HS-27A (cell line): ENCODE measurements at places on chromosomes 16 and 17.
A peak's percentile ranks its signal among the peaks of the same experiment; 100 is the strongest.

- no peak for DNase-seq
These were observed 42.0 kb upstream of the TMC5 start for GRCh38 chr16:19375561-19376158.

- no peak for DNase-seq
These were observed 196.2 kb upstream of the NLRP1 start for GRCh38 chr17:5780476-5780875.

DNA sequence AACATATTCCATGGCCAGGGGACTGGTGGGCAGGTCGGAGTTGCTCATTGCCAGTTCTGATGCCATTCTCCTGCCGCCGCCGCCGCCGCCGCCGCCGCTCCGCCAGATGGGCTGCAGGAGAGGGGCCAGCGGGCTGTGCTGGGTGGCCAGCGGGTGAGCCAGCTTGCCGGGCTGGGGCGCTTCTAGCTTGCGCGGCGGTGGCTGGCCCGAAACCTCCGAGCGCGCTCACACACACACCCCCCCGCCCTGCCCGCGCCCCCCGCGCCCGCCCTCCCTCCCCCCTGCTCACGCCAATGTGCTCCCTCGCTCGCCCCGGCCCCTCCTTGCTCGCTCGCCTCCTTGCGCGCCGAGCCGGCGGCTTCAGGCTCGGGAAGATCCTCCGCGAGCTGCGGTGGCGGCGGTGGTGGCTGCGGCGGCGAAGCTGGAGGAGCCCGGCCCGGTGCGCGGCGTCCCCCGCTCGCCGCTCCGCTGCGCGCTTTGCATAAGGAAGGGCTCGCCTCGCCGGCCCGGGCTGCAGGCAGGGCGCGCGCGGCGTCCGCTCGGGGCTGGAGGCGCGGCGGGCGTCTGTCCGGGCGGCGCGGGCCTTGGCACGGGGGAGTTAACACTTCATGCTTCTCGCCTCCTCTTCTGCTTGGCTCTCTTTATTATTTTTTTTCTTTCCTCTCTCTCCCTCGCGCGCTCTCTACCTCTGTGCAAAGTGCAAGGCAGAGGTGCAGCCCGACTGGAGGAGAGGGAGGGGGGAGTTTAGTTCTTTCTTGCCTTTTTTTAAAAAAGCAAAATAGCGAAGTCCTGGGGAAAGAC is 500 bp downstream of the MAF start:
- no peak for DNase-seq

GRCh38 chr16:11310997-11311561 is 29.9 kb upstream of the PRM1 start:
- DNase-seq = no peak

DNA sequence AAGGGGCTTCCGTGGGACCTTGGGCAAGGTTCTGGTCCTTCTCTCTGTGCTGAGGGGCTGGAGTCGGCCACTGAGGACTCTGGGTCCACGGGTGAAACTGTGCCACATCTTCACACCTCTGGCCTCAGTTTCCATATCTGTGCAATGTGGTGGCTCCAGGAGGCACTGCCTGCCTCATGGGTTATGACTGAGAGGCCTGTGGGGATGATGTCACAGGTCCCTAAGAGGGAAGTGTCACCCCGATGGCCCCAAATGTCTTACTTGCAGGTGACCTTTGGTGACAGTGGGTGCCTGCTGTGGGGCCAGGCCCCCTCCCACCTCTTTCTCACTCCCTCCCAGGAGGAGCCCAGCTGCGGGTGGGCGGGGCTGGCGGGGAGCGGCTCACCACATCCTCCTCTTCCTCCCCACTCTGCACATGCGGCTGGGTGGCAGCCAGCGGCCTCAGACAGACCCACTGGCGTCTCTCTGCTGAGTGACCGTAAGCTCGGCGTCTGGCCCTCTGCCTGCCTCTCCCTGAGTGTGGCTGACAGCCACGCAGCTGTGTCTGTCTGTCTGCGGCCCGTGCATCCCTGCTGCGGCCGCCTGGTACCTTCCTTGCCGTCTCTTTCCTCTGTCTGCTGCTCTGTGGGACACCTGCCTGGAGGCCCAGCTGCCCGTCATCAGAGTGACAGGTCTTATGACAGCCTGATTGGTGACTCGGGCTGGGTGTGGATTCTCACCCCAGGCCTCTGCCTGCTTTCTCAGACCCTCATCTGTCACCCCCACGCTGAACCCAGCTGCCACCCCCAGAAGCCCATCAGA is at the start of gene IL21R:
IL21R (plus strand) TSS at position 407 of the 801 bp plus-strand sequence. CDS start 27,898 bp downstream, outside the sequence.
- DNase-seq = no peak

- DNase-seq = no peak
These were observed 79.0 kb upstream of the NKD1 start for GRCh38 chr16:50469121-50469743.

DNA sequence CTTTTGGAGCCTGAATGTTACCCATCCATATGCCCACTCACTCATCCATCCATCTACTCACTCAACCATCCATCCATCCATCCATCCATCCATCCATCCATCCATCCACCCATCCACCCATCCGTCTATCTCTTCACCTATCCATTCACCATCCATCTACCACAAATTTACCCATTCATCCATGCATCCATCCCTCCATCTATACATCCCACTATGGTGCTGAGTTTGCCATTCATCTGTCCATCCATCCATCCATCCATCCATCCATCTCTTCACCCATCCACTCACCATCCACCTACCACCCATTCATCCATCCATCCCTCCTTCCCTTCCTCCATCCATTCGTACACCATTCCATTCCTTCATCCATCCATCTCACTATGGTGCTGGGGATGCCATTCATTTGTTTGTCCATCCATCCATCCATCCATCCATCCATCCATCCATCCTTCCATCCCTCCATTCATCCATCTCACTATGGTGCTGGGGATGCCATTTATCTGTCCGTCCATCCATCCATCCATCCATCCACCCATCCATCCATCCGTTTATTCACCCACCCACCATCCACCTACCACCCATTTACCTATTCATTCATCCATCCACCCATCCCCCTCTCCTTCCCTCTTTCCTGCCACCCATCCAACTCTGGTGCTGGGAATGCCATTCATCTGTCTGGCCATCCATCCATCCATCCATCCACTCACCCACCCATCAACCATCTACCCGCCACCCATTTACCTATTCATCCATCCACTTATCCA is 39.7 kb downstream of the RGS9 start:
- DNase-seq = no peak

- no peak for DNase-seq
These were observed 9.8 kb downstream of the DNAJA3 start for GRCh38 chr16:4435337-4436067.

DNA sequence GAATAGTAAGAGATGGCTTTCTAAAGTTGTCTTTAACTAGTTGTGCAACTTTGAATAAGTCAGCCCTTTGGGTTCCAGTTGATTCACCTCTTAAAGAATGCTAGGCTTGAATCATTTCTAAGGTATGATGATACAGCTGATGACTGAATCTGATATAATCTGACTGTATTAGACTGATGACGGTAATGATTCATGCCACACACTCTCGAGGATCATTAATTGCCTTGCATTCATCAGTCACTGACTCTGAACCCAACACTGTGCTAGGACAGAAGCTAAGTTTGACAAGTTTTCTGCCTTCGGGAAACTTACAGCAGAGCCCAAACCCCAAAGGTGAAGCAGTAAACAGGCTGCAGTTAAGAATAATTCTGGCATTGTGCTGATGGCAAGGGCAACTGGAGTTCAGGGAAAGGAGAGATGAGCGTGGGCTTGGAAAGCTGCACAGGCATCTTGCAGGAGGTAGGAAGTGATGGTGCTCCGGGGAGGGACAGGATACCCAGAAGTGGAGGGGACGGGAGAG is 25.8 kb downstream of the ASIC2 start:
- DNase-seq = peak; percentile 4

- DNase-seq = no peak
These were observed 8.9 kb upstream of the TCF25 start for GRCh38 chr16:89864527-89864820.

- DNase-seq = no peak
These were observed 1.2 kb downstream of the CCL23 start for GRCh38 chr17:36016555-36016954.

DNA sequence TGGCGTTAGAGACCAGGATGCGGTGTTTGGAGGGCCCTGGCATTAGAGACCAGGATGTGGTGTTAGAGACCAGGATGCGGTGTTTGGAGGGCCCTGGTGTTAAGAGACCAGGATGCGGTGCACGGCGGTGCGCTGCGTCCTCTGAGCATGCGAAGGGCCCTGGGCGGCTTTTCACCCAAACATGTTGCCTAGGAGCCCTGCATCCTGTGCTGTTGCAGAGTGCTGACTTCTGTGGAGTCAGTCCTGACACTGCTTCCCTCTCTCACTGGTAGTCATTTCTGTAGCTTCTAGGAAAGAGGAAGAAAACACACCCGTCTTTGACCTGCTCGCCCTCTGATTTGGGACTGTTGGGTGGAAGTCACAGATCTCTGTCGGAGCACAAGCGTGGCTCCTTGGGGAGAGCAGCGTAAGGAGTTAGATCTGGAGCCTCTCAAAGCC is 141.2 kb downstream of the LAT start:
- DNase-seq = no peak

DNA sequence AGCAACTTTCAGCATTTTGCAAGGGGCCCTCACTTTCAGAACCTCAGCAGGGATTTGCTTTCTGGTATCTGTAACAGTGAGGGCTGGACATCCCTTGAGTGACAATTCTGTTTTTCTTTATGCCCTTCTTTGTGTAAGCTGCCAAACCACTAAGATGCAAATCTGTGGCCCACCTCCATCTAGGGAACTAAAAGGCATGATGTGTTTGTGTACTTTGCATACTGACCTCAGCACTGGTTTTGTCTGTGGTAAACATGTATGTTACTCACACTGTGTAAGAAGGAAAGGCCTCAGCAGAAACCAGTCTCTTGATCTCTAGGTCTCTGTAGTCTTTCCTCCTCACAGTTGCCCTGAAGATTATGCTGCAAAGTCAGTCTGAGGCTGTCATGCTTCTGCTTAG is 396.6 kb upstream of the DYNLRB2 start:
- DNase-seq = no peak

DNA sequence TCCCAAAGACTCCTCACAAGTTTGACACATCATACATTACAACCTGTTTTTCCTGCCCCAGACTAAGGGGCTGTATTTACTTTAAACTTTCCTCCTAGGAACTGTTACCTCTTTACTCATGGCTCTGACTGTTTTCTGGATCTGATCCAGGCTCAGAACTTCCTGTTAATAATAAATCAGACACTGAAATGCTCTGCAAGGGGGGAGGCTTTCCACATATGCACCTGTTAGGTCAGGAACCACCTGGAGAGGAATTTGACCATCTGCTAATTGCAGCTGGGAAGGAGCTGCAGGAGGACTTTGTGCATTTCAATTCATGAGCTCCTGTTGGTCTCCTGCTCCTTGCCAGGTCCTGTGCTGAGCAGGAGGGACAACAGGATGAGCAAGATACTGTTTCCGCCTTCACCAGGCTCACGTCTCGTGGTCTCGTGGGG is 476.9 kb upstream of the CDH5 start:
- no peak for DNase-seq

- no peak for DNase-seq
These were observed 26.7 kb downstream of the TMEM204 start for GRCh38 chr16:1560153-1560552.

DNA sequence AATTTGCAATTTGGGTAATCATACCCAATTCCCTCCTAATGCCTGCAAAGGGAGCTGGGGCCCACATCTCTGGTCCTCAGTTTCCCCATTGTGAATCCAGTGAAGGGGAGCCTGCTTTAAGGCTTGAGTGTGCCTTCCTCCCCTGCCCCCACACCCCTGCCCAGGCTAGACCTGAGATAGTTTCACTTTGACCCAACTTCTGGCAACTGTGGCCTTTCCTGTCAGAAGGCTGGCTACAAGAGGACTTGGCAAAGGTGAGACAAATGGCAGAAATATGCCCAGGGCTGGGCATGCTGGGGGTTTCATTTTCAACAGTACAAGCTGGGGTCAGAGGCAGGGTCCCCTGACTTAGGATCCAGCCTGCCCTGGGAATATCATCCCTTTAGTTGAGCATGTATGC is 10.0 kb downstream of the SOCS1 start:
- DNase-seq = no peak

- DNase-seq = no peak
These were observed 291.9 kb upstream of the N4BP1 start for GRCh38 chr16:48901712-48902374.

- no peak for DNase-seq
These were observed 103.7 kb upstream of the ASIC2 start for GRCh38 chr17:33396818-33397217.

DNA sequence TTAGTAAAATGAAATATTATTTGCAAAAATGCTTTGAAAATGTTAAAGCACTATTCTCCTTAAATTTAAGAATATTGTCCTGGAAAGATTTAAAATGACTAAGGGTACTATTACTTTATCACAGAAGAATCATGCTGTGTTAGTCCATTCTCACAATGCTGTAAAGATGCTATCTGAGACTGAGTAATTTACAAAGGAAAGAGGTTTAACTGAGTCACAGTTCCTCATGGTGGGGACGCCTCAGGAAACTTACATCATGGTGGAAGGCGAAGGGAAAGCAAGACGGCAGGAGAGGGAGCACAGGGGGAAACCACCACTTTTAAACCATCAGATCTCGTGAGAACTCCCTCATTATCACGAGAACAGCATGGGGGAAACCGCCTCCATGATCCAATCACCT is 245.6 kb downstream of the IRX3 start:
- DNase-seq = no peak

- peak; percentile 17 for DNase-seq
These were observed 23.9 kb downstream of the LGALS9 start for GRCh38 chr17:27654654-27655524.

GRCh38 chr17:4209611-4210010 is 54.2 kb downstream of the ANKFY1 start:
- no peak for DNase-seq

DNA sequence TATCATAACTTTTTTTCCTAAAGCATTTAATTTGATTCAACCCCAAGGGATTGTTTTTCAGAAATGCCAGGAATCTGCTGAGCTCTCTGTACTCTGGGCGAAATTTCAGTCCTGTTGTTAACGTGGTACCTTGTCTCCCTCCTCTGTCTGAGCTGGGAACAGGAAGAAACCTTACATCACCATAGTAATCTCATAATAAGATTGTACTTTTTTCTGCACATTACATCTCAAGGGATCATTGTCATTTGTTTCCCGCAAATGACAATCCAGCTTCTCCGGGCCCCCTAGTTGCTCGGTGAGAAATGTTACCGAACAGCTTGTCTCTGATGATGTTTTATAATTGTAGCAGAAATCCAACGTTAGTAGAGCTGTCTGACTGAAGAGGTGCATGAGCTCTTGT is 152.7 kb upstream of the ERCC4 start:
- no peak for DNase-seq
